ENCODE measurements at places on chromosomes 13 and 19.

DNA sequence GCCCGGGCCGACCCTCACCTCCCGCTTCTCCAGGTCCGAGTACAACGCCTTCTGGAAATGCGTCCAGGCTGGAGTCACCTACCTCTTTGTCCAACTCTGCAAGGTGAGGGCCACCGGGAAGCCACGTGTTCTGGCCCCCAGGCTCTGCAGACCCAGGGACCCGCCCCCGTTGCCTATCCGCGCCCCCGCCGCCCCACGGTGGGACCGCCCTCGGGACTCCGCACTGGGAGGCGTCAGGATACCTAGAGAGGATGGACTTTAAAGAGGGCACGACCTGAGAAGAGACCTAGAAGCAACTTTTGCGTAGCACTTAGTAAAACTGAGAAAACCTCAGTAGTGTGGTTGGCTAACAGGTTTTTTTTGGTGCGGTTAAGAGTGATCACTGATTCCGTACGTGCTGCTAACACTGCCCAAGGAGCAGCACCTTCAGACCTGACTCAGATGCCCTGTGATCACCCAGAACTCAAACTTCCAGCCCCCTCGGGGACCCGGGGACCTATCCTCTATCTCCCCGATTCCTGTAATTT, 492 bp downstream of the TMEM147 start:
- no peak for DNase-seq

GRCh38 chr13:33464345-33464744, 178.8 kb upstream of the STARD13 start:
- DNase-seq: no peak

DNA sequence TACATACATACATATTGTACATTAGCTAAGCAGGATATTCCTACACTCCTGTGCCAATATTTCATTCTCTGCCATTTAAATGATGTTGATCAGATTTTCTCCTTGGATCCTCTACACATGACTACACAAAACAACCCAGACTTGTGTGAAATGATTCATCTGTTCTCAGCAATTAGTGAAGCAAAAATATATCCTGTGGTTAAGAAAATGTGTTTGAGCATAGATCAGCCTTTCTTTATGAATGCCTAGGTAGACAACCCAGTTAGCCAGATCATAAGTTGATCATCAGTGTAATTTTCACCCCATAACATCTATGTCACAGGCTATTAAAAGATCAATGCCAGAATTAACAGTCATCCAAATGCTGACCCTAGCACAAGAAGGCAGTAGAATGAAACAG, 275.2 kb upstream of the EDNRB start:
- DNase-seq: no peak

DNA sequence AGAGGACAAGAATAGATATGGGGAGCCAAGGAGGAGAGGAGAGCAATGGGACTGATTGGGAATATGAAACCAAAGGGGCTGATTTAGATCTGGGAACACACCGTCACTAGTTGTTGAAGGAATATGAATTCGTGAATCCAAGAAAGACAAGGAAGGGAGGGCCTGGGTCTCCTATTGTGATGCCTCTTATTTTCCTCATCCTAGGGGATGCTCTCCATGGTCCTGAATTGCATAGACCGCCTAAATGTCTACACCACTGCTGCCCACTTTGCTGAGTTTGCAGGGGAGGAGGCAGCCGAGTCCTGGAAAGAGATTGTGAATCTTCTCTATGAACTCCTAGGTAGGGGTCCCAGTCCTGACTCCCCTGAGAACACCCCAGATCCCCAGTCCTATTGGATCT, 21.5 kb downstream of the RYR1 start:
- no peak for DNase-seq

GRCh38 chr13:98847780-98848179, 95.3 kb upstream of the SLC15A1 start:
- no peak for DNase-seq

DNA sequence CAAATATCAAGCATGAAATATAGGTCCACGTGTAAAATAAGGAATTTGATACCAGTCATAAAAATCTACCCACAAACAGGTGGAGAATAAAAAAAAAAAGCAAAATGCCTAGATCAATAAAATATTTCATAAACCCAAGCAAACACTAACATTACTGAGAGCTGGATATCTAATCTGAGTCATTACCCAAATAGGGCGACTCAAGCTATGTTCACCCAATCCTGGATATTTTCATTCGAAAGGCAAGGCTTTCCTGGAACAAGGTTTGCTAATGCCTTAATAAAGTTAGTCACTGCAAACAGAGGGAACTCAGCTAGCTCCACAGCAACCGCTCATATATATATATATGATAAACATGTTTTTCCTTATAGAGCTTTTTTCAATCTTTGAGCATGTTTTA, 33.5 kb upstream of the TM9SF2 start:
- no peak for DNase-seq

DNA sequence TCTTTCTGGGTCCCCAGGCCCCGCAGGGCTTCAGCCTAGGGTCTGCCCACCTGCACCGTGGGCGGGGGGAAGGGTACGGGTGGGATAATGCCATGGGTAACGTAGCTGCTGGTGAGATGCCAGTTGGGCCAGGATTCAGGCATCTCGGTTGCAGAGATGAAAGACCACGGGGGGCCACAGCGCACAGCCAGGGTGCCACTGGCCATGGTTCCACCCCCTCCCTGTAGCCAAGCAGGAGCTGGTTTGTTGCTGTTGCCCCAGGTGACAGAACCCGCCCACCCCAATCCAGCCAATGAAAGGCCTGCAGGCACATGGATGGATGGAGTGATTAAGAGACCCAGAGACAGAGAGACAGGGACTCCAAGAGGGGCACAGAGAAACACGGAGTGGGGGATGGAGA, 1.0 kb upstream of the CGB7 start:
- no peak for DNase-seq

DNA sequence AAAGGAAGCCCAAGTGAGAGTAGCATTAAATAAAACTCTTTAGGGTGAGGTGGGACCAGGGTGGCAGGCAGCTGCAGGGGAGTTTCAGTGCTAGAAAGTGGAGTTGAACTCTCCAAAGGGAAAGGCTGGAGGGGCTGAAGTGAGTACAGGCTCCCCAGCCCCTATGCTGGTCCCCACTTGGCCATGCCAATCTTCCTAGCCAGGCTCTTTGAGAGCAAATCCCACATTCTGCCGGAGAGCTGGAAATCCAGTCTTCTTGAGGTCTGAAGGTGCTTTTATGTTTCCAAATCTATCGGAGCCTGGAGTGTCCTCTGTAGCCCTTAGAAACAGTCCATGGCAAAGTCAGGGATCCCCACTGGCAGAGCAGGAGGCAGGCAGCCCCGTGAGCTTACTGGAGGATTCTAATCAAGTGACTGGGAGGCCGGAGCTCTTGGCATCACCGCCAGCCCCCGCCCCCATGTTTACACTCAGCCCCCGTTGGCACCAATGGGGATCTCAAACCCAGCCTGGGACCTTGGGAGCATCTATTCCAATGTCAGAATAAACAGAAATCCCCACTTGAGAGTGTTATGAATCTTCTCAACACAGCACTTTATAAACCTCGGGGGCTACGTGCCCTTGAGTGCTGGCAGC, 18.3 kb downstream of the ZNF536 start:
- no peak for DNase-seq

GRCh38 chr13:94270556-94270955, 208.9 kb downstream of the DCT start:
- no peak for DNase-seq

DNA sequence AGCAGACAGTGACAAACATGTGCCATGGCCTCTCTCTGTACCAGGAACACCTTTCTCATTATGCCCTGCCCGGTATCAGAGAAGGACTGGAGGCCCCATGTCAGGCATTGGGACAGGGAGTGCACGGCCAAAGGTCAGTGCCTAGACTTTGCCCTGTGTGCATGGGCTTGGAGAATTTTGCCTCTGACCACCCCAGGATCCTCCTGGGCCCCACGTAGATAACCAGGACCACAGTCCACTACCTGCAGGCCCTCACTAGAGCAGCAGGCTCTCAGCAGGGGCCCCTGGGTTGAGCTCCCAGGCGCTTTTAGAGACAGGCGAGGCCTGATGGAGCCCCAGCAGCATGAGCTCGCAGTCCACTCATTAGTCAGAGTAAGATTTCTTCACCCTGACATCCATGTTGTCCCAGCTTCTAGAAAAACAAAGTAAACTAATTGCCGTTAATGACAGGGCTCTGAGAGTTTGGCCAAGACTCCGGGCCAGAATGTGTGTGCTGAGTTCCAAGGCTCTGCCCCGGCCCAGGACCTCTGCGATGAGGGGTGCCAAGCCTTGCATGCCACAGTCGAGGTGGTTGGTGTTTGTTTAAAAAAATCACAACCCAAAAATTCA, 42.7 kb downstream of the CAPN12 start:
- DNase-seq: peak; percentile 61

- no peak for DNase-seq
These were observed 129.5 kb upstream of the SLC10A2 start for GRCh38 chr13:103195762-103196161.

DNA sequence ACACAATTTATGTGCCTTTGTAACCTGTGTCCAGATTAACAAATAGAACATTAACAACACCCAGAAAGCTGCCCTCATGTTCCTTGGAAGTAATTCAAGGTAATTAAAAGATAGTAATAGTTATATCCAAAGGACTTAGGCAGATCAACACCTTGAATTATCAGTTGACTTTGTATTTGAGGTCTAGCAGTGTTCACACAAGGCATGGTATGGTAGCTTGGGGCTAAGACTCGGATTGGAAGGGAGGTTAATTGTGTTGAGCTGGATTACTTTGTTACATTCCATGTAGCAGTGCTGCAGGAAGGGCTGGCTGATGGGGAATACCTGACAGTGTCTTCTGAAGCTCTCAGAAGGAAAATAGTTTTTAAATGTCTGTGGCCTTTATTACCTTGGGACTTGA, 16.8 kb downstream of the SLC25A15 start:
- no peak for DNase-seq

DNA sequence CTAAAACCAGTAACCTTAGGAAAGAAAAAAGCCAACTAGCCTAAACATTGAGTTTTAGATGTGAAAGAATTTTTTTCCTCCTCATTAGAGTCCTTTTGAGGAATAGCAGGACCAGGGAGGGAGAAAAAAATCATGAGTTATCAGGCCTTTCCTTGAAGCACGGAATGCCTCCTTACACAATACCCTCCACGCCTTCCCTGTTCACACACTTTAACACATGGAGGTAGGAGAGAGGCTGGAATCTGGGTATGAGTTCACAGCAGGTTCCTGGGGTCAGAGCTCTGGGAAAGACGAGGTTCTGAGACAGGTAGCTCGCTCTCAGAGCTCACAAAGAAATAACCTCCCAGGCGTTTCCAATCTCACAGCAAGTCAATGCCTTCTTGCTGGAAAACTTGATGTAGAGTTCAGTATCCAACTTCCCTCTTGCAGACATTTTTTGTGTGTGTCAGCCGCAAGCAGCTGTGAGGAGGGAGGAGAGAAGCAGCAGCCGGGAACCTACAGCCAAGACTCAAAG, 716 bp downstream of the ZNF573 start:
- DNase-seq: no peak

GRCh38 chr19:57927587-57927986, 7.6 kb downstream of the ZNF418 start:
- no peak for DNase-seq

- DNase-seq: no peak
These were observed 20.9 kb upstream of the C1QTNF9B start for GRCh38 chr13:23918208-23918607.

DNA sequence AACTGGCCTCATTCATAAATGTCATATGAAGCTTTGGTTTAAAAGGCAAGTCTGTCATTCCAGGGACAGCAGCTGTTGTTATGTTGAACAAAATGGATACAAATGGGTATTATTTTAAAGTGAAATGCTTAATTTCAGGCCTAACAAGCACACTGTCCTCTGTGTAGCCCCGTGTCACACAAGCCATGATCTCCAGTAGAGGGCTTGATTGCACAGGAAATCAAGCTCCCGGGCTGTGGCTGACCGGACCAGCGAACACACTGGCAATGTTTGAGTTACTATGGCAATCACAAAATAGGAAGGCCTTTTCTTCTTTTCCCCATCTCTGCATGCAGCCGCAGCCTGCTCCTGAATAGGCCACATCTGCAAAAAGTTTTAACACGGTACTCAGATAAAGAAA, 64.0 kb upstream of the GSX1 start:
- DNase-seq: no peak

DNA sequence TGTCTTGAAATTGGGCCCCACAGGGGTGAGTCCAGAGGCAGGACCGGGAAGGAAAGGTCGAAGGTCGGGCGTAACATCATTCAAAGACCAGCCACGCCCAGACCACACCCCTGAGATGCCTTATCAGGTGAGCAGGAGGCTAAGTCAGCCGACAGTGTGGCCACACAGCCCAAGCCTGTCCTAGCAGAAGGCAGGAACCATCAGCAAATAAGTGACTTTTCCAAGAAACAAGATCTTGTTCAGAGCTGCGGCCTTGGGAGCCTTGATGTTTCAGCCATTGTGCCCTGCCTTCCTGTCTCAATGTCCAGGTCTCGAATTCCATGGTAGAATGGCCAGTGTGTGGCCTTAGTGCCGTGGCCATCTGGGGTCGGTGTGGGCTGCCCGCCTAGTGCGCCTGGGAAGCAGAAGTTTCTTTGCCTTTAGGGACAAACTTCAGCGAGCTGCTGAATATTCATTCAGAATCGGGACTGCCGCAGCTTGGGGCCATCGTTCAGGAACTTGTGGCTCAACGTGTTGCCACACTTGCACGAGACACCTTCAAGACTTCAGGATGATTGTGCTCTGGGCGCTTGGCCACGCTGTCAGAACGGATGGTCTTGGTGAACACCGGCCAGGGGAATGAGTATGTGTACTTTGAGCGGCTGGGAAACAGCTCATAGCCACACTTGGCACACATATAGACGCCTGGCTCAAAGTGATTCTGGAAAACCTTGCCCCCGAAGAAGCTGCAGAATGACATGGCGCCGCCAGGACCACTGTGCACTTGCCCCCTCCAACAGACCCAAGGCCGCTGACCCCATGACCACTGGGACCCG, 6.1 kb upstream of the IFNL4 start:
- DNase-seq: no peak

GRCh38 chr13:23957981-23958380, 60.7 kb upstream of the C1QTNF9B start:
- DNase-seq: no peak

DNA sequence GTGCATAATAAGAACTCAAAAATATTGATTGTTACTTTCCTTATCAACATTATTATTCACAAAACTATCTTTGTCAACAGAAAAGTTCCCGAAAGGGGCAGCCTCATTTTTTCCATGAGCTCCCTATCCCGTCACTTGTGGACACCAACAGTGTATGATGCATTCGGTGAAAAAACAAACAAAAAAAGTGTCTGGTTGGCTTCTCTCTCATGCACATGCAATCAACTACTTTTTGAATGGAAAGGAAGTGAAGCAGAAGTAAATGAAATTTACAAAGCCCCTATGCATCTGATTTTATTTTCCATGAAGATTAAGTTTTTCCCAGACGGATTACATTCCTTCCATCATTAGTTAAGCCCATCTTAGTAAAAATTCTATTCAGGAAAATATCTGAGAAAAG, 526.9 kb downstream of the RFC3 start:
- DNase-seq: no peak

- peak; percentile 40 for DNase-seq
These were observed 6.8 kb downstream of the FREM2 start for GRCh38 chr13:38693641-38694040.

DNA sequence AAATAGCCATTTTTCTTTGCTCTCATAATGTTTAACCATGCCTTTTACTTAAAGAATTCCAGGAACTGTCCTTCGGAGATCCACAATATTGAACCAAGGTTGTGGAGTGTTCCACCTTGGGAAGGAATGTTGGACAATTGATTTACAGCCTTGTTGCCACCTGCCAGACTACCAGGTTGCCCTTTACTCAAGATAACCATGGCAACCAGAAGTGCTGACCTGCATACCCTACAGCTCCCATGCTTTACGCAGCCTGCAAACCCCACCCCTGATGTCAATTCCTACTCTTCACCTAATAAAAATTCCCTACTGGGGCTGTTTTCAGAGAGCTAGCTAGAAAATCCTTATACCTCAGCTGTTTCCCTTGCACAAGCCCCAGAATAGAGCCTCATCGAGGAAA, 151.0 kb upstream of the RXFP2 start:
- peak; percentile 30 for DNase-seq
